ENCODE measurements at places on chromosomes 2 and 18.

DNA sequence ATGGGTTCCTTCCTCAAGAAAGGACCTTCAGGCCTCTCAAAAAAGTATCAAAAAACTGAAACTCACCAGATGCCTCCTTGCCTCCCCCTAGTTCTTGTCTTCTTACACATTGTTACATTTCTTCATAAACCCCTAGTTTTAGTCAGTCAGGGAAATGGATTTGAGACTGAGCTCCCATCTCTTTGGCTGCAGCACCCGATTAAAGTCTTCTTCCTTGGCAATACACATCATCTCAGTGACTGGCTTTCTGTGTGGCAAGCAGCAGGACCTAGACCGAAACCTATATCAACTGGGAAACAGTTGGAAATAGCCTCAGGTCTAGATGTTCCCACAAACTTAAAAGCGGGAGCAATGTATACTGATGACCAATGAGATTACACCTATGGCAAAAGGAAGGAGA is 512.2 kb upstream of the PKDCC start:
- DNase-seq = no peak

DNA sequence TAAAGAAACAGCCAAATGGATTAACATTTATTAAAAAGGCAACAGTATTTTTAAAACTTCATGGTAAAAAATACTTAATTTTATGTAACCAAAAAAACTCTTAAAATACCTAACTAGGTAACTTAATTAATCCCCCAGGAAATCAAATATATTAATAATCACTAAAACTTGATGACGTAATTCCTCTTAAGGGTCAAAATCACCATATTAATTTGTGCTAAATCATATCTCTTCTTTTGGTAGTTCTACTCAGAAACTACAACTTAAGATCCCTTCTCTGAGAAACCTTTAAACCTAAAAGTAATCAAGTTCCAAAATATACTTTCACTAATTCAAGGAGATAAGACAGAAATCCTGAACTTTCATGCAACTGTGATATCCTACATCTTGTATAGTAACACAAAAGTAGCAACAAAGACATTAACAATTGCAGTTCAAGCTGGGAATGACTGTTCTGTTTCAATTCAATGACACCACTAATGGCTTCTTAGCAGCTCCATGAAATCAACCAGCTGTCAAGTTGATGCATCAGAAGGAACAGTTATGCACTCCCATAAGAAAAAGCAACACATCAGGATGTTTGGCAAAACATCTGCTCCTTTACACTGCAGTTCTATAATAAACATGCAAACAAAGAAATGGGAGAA is 4.0 kb downstream of the BAZ2B start:
- no peak for DNase-seq

GRCh38 chr2:178306352-178307073 is 112.2 kb downstream of the OSBPL6 start:
- DNase-seq = no peak

DNA sequence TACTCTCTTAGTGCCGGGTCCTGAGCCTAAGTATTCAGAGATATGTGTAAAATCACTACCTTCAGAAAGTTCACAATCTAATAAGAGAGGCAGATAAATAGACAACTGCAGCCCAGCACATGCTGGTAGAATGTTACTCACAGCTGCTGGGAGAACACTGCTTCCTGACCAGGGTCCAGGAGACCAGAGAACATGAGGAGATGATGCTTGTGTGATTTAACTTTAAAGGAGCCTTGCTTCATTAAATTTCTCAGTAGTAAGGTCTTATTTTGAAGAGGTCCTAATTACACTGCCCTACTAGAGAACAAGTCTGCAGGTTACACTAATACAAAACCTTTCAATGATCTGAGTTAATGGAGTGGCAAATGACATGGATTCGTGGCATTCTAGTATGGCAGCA is 209.9 kb upstream of the TRIB2 start:
- DNase-seq = no peak

GRCh38 chr2:8575834-8576423 is 105.9 kb upstream of the ID2 start:
- DNase-seq = no peak

- DNase-seq = no peak
Measured at GRCh38 chr2:109339519-109339966, 210.5 kb downstream of the SH3RF3 start.

- DNase-seq = no peak
Measured at GRCh38 chr2:6866275-6866671, 566 bp upstream of the CMPK2 start.

GRCh38 chr18:79471046-79471445 is 75.3 kb downstream of the NFATC1 start:
- no peak for DNase-seq

- no peak for DNase-seq
Measured at GRCh38 chr18:79524181-79525078, 128.7 kb downstream of the NFATC1 start.

DNA sequence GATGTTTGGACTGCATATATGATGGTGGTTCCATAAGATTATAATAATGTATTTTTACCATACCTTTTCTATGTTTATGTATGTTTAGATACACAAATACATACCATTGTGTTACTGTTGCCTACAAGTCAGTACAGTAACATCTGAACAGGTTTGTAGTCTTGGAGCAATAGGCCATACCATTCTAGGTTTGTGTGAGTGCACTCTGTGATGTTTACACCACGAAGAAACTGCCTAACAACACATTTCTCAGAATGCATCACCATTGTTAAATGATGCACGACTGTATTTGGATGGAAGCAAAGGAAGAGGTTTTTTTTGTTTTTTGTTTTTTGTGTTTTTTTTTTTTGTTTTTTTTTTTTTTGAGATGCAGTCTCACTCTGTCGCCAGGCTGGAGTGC is 9.5 kb downstream of the DUSP19 start:
- DNase-seq = no peak

GRCh38 chr2:54840559-54841468 is 117.4 kb downstream of the EML6 start:
- no peak for DNase-seq

GRCh38 chr2:54801352-54801751 is 77.9 kb downstream of the EML6 start:
- no peak for DNase-seq

DNA sequence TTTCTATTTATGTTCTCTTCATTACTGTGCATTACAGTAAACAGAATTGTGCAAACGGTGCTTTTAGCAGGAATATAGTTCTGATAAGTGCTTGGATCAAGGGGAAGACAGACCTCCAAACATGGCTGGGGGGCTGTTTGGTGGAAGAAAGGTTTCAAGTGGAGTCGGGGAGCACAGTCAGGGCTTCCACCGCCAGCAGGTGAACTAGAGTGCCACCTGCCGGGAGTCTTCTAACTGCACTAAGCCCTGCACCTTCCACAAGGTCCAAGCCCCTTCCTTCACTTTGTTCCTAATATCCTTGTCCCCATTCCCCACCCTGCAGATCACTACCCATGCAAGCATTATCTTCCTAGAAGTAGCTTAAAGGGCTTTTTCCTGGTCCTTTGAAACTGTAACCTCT is 11.1 kb downstream of the ONECUT2 start:
- no peak for DNase-seq

DNA sequence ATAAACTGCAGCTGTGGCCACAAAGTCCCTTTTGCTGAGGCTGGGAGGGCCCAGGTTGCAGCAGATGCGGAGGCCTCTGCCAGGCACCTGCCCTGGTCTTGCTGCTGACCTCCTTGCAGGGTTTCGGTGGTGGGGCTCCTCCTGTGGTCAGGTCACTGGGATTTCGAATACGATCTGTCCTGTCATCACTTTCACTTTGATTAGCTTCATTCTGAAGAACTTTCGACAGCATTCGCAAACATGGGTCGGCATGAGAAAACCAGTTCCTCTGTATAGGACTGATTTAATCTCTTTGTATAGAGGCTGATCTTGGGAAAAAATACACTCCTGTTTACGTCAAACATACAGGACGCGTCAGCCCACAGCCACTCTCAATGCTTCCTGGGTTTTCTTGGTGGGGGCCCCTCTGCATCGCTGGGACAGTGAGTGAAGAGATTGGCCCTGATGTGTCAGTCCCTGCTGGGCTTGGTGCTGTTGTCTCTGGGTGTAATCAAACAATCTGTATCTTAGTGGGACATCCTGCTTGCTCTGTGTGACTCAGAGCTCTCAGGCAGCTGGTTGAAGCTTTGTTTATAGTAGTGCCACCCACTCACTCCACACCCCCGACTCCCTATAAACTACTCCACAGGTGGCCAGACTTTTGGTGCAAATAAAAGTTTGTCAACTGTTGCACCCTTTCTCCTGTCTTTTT is 209.4 kb upstream of the CXCR4 start:
- peak; percentile 38 for DNase-seq

DNA sequence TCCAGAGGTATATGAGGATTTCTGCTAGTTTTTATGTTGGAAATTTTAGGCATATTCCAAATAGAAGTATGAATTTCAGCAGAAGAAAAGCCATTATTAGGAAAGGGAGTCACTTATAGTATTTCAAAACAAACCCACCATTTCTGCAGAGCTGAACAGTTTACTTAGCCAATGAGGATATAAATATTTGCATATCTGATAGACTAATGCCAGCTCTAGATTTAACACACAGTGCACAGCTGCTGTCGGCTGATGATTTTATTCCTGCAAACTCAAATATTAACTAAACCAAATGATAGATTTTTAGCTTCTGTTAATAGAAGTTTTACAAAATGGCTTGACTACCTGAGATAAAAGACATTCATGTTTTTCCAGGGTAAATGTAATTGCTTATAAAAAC is 375.8 kb upstream of the FANCL start:
- no peak for DNase-seq

GRCh38 chr2:84129018-84129417 is 330.1 kb downstream of the SUCLG1 start:
- no peak for DNase-seq

DNA sequence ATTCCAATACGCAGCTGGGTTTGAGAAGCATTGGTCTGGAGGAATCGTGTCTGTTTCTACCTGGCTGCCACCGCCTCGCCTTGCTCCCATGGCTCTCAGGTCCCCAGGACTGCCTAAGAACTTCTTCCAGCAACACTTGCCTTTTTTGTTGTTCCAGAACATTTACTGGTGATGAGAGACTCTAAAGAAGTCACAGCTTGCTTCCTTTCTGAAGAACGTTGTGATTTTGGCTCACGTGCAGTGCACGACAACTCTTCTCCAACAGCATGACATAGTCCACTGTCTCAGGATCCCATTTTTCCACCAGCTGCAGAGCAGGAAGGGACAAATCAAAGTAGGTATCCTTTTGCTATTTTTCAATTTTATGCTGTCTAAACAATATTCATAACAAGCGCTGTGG is 940.9 kb downstream of the SLC4A3 start:
- DNase-seq = no peak

DNA sequence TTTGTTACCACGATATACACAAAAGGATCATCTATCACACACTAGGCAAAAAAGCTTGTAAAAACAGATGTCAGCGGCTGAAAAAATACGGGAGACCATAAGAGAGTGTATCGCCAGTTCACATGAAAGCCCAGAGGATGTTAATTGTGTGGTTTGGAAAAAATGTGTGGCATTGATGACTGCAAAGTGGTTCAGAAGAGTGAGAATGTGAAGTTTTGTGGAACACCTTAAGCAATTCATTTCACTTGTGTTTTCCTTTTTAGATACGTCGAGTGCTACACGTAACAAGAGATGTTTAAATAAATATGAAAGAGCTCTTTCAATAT is 61.7 kb upstream of the DAPL1 start:
- DNase-seq = no peak

DNA sequence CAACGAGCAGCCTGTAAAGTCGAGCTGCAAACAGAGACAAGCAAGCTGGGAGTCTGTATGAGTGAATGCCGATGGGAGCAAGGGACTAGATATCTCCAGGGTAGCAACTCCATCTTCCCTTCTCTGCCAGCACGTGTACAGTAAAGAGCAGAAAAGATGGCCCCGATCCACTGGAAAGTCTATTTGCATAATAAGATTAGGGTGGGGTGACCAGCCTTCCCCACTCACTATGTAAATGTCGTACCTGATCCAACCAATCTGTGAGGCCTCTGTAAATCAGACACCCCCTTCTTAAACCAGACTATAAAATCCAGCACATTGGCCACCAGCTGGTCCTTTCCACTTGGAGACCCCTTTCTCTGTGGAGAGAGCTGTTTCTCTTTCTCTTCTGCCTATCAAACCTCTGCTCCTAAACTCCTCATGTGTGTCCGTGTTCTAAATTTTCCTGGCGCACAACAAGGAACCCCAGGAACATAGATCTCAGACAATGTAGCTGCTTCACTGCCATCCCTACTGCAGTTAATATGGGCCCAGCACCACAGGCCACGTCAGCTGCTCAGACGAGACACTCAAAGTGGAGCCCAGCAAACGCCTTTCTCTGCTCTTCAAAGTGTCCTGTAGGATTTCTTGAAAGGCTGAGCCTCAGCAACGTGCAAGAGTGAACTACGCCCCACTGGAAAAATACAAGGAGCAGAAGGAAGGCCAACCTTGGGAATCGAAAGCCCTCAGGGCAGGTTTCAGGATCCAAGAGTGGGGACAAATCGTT is 26.1 kb downstream of the DIPK1C start:
- DNase-seq = no peak

- no peak for DNase-seq
Measured at GRCh38 chr2:238722883-238723282, 125.0 kb upstream of the TWIST2 start.

DNA sequence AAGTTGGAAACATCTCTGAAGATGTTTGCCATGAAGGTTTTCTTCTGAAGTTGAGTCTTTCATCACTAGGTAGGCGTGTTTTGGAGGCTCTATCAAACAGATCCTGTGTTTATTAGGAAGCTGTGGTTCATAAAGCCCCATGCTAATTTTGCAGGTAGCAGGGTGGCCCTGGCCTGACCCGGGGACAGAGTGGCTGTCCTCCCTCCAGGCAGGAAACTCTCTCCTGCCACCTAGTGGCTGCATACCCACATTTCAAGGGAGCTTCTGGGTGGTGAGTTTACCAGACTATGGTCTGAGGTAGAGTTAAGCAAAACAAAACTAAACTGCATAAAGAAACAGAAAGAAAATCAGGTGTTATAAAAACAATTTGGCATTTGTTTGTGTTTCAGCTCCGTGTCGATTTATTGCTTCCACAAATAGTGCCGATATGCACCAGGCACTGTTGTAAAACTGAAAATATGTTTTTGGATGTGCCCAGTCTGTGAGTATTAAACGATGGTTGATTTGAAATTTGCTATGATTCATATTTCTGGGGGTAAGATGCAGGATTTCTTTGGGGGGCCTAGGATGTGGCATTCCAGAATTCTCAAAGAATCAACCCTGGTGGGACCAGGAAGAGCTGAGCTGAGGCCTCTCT is 26.0 kb upstream of the IL37 start:
- peak; percentile 70 for DNase-seq

DNA sequence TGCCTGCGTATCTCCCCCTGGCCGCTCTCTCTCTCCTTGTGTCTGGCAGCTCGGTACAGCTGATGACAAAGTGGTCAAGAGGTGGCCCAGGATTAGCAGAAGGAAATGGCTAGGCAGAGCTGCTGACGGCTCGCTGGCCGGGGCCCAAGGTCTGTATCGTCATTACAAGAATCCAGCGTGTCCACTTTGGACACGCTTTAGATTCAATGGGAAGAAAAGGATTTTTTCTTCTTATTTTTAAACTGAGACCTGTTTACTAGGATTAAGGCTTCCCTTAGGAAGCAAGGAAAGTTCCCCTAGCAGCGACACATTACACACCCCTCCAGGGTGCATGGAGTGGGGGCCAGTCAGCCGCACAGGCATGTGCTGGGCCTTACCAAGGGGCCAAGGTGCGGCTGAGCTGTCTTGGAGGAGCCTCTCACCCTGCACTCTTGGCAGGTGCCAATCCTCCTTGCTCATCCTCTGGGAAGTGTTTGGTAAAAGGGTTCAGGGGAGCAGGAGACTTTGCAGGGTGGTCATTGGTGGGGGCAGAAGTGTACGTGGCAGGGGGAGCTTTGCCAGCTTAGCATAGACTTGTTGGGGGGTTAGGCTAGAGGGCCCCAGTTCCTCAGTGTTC is 76.8 kb downstream of the POLR1A start:
- DNase-seq = no peak

GRCh38 chr2:38485734-38486133 is 108.7 kb upstream of the ATL2 start:
- peak; percentile 79 for DNase-seq

Measured in CD14-positive monocyte (primary cell).